ENCODE measurements at places on chromosomes 3 and 15. TPM values are rescaled to one million over a fixed set of nuclear protein-coding genes. Genes with fewer than 3 reads are reported as not detected.

- DNase-seq, result no peak
Measured at GRCh38 chr3:11720917-11721411, 77.2 kb upstream of the VGLL4 start.

DNA sequence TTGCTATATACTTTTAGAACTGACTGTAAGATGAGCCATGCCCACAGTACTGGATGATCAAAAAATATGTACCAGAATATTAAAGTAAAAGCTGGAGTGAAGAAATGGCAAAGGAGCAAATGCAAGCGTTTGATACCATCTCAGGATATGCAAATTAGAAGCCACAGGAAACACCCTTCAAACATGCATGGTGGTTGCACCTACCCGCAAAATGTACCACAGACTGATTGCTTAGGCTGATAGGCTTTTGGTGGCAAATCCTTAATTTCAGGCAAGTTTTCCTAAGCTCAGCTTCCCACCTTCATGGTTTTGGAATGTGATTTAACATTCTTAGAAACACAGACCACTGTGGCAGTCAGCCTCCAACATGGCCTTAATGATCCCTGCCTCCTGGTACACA lies 149.0 kb downstream of the PDZRN3 start:
- no peak for DNase-seq

DNA sequence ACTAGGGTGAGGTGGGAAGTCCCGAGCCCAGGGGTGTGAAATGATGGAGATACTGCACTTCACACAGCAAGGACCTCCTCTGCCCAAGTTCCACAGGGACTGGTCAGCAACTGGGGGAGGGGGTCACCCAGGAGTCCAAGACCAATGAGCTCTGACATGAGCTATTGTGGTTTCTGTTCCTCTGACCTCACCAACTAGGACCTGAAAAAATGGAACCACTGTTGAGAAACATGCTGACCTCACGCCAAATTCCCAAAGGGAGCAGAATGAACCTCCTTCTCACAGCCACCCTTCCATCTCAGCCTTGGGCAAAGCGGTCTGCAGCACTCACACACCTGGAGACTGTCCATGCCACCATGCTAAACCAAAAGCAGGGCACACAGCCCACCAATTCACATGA lies 69.3 kb downstream of the LRIG1 start:
- DNase-seq, result no peak

Gene CCDC32
- 12.1 TPM for total RNA-seq

Gene MESP2
- 0.38 TPM for total RNA-seq

Gene TMCO5A
- not detected for total RNA-seq

GRCh38 chr3:32077260-32078084 lies 28.9 kb upstream of the GPD1L start:
- no peak for DNase-seq

GRCh38 chr3:49967291-49967690 lies 27.3 kb downstream of the RBM6 start:
- no peak for DNase-seq

DNA sequence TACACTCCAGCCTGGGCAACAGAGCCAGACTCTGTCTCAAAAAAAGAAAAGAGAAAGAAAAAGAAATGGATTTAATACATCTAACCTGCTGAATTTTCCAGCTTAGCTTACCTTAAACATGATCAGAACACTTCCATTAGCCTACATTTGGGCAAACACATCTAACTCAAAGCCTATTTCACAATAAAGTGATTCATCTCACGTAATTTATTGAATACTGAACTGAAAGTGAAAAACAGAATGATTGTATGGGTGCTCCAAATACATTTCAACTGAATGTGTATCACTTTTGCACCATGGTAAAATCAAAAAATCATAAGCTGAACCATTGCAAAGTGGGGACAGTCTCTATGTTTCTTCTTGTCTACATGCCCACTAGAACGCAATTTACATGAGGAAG lies 9.0 kb downstream of the PIK3R4 start:
- DNase-seq, result no peak

Measured in H1 (cell line).